ENCODE measurements at places on chromosomes 13 and 19.
A peak's percentile ranks its signal among the peaks of the same experiment; 100 is the strongest.

GRCh38 chr19:14868497-14868896, 17.4 kb downstream of the OR7A17 start:
- DNase-seq: no peak

DNA sequence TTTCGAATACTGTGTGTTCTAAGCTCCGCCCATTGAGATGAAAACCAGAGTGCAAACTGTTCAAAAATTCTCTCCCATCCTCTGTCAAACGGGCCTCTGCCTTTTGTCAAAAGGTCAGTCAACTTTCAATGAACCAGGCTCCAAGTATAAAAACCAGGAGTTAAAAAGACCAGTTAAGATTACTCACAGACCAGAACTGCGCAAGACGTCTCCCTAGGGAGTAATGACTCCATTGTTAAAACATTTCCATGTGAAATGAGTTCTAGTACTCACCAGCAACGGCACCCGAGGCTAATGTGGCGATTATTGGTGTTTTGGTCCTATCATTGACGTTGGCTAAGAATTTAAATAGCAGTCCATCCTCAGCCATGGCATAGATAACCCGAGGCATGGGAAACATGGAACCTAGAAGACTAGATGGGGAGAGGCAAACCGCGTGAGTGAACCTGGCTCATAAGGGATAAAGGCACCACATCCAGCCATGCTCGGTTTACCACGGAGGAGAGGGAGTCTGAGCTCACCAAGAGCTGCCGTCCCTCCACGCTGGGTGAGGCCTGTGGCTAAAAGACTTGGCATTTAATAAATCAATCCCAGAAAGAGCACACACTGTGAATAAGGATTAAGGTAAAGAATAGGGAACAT, 73.3 kb downstream of the SLC7A1 start:
- DNase-seq: no peak

- no peak for DNase-seq
Observed at GRCh38 chr19:4371247-4372164, 28.1 kb downstream of the MPND start.

DNA sequence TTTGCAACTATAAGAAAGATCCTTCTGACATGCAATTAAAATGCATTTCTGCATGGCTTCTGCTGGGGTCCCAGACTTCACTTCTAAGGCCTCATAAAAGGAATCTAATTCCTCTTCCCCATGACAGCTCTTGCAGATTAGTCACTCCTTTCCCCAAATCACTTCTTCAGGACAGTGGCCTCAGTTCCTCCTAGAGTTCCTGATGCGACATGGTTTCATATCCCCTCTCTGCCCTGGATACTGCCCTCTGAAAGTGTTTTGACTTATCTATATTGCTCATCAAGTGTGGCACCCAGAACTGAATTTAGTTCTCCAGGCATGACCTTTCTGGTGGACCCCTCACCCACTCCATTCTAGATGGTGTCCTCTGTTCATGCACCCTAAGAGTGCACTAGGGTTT, 238.1 kb downstream of the FOXO1 start:
- DNase-seq: no peak

- no peak for DNase-seq
Observed at GRCh38 chr19:40411958-40412499, 1.1 kb downstream of the PRX start.

- no peak for DNase-seq
Observed at GRCh38 chr19:1245494-1246264, 2.7 kb upstream of the MIDN start.

- no peak for DNase-seq
Observed at GRCh38 chr13:90591260-90591926, 756.1 kb upstream of the MIR17HG start.

DNA sequence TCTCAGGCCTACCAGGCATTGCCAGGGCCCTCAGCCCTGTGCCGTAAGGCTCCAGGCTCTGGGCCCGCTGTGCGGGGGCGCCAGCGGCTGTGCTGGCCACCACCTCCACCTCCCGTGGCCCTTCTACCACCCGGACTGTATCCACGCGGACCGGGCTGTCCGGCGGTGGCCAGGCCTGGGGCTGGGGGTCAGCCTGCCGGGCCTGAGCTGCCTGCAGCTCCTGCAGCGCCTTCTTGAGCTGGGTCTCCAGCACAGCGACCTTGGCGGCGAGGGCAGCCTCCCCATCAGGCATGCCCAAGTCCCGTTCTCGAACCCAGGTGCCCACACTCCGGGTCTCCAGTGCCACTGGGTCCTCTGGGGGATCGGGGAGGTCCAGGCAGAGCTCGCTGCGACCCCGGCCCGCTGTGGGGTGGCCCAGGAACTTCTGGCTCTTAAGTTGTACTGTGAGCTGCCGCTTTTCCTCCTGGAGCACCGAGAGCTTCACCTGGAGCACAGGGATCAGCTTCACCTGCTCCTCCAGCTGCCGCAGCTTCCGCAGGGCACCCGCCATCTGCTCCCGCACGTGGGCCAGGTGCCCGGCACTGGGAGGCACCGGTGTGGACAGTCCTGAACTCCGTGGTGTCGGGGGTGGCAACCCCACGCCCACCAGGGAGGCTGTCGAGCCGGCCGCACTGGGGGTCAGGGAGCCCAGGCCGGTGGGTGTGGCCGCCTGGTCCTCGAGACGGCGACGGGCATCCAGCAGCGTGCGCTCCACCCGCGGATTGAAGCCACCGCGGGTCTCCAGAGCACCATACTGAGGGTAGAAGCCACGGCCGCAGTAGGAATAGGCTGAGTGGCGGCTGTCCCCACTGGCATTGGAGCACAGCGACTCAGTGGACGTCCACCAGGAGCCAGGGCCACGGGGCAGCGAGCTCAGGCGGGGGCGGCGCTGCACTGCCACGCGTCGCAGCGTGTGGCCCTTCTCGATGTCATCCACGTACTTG, 4.1 kb downstream of the KANK2 start:
- DNase-seq: no peak

GRCh38 chr19:15673176-15673654, 328 bp downstream of the CYP4F12 start:
- no peak for DNase-seq

DNA sequence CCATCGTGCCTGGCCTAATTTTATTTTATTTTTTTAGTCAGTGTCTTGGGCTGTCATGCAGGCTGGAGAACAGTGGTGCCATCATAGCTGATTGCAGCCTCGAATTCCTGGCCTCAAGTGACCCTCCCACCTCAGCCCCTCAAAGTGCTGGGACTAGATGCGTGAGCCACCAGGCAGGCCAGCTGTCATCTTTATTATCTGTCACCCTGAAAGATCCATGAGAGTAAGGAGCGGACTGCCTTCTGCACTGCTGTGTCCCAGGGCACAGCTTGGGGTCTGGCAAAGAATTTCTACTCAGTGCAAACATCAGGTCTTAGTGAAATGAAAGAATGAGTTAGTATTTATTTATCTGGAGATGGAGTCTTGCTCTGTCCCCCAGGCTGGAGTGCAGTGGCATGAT, 9.5 kb upstream of the TLE5 start:
- no peak for DNase-seq

DNA sequence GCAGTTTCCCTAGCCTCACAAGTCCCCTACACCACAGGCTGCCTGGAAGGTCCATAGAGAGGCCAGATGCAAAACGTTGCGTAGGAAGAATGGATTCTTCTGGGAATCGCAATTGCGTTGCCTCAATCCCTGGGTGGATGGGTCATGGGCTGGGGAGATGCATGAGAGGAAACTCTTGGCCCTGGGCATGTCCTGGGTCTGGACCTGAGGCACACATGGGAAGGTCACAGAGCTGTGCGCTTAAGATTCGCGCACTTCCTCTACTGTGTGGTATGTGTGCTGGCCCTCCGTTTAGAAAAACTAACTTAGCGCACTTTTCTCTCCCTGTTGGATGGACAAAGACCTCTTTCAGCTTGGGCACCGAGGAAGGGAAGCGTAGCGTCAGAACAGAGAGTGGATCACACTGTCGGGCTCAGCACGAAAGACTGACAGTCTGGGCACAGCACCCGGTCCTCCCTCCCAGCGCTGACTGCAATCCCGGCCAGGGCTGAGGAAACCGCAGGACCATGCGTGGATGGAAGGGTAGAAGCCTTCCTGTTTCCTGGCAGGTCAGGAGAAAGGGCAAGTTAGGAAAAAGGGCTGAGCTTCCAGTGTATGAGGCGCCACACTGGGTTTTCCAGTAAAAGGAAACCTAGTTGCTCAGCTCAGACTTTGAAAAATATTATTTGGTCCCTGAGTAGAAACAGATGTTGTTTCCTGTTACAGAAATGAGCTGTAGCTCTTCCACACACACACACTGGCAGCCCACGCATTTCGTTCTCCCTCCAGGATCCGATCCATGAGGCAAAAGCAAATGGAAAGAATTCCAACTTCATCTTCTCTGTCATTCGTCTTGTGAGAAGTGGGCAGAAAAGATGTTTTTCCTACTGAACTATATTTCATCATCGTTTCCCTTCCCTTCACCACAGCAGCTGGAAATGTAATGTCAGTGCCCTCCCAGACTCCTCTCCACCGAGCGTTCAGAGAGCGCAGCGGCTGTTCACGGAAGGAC, 86.0 kb downstream of the ING1 start:
- DNase-seq: no peak

DNA sequence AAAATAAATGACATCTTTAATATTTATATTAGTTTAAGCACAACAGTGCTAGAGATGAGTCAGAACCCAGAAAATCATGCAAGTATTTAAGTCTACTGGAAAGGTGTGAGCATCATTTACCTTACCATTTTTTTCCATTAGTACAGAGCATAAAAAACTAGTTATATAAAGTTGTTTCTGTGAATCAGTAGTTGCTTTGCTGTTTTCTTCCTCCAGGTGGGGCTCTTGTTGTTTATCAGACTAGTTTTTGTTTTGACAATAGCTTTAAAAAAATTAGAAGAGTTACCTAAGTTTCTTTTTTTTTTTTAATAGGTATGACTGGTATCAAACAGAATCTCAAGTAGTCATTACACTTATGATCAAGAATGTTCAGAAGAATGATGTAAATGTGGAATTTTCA, 12.7 kb downstream of the SUGT1 start:
- DNase-seq: peak; percentile 40

DNA sequence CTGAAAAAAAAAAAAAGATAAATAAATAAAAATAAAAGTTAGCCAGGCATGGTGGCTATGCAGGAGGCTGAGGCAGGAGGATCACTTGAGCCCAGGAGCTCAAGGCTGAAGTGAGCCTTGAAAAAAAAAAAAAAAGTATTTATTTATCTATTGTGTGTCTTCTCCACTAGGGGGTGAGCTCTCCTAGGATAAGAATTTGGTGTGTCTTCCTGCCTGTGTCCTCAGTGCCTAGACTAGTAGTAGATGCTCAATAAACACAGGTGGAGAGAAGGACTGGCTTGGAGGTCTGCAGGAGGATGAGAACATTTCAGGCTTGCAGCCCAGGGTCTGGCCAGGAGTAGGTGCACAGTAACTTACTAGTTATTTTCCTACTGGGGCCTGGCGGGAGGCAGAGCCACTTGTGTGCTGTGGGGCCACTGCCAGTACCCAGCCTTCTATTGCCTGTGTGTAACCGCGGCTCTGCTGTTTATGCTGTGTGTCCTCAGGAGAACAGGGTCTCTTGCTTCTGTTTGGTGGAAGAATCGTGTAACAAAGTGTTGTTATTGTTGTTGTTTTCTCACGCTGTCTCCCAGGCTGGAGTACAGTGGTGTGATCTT, 5.4 kb downstream of the LMTK3 start:
- DNase-seq: peak; percentile 25

DNA sequence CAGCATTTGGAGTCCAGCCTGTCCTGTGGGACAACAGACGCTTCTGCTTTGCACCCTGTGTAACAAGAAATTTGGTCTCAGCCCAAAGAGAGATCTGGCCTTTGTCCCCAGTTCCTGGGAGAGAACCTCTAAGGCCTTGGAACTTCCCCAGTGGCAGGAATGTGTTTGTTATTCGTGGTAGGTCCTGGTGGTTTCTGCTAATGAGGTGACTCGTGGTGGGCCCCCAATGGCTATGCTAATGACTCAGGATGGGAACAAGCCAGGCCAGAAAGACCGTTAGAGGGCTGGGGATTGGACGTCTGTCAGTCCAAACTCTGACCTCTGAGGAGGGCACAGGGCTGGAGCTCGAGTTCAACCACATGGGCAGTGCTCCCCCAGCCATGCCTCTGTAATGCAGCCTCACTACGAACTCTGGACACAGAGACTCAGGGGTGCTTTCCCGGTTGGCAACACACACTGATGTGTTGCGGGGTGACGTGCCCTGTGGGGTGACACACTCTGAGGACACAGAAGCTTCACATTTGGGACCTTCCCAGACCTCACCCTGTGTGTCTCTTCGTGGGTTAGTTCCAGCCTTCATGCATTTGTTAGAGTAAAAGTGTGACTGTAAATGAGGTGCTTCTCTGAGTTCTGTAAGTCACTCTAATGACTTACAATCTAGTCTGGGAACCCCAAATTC, 38.9 kb downstream of the TEX29 start:
- DNase-seq: no peak

- no peak for DNase-seq
Observed at GRCh38 chr13:112346899-112347229, 29.3 kb upstream of the SPACA7 start.

DNA sequence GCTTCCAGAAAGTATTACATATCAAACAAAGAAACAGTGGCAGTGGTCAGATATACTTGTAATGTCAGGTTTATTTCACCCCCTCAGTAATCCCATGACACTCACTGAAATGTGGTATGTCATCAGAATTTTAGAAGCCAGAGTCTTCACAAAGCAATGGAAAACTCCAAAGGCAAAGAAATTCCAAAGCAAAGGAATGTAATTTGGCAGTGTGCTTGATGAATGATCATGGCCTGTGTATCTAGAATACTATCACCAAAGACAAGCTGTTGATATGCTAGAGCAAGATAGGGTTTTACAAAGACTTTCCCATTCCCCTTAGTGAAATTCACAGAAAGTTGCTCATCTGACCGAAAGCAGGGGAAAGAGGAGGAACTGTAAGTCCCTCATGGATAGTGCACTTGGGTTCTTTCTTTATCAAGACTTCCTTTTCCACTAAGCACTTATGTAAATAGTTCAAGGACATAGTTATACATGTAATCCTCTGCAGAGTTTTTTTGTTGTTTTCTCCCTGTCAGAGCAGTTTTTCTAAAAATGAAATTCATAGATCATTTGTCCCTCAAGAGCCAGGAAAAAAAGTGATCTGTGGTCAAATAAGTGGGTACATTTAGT, 243.4 kb downstream of the NHLRC3 start:
- no peak for DNase-seq

GRCh38 chr19:42289556-42290041, 12.3 kb upstream of the PRR19 start:
- no peak for DNase-seq

DNA sequence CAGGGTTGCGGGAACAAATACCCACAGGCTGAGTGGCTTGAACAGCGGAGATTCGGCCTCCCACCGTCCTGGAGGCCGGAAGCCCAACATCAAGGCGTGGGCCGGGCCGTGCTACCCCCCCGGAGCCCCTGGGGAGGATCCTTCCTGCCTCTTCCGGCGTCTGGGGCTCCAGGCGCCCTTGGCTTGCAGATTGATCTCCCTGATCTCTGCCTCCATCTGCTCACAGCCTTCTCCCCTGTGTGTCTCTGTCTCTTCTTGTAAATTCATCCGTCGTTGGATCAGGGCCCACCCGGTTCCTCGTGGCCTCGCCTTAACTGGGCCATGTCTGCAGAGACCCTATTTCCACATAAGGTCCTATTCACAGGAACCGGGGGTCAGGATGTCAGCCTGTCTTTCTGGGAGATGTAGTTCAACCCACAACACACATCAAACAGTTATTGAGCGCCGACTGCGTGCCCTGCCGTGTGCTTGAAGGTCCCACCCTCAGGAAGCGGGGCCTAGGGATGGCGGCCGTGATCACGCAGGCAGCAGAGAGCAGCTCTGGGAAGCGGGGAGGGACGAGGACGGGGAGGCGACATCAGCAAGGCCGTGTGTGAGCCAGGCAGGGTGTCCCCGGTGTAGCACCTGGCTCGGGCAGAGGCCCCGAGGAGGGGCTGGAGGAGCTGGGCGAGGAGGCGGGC, 21.3 kb downstream of the HCN2 start:
- peak; percentile 30 for DNase-seq

- DNase-seq: no peak
Observed at GRCh38 chr13:107835339-107836018, 379.9 kb downstream of the LIG4 start.

All from CD4-positive, alpha-beta T cell treated with Interferon alpha-2 for 1 hour (primary cell).